Left forelimb (tissue), 1 donor: ENCODE measurements at places on chromosomes 11 and 22.

DNA sequence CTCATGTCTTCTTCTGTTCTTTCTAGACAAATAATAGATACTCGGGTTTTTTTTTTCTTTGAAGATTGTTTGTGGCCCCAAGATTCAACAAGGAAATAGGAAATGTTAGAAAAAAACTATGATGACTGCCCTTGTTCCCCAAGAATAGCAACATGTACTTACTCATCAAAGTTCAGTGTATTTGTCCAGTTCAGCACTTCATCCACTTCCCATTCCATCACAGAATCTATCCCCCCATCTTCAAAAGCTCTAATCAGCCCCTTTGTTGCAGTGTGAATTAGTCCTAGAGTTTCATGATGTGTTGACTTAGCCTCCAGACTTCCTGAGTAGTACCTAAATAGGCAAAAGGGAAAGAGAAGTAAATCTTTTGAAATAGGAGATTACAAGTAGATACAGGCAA lies 74.3 kb downstream of the C11orf65 start:
- no peak for DNase-seq

DNA sequence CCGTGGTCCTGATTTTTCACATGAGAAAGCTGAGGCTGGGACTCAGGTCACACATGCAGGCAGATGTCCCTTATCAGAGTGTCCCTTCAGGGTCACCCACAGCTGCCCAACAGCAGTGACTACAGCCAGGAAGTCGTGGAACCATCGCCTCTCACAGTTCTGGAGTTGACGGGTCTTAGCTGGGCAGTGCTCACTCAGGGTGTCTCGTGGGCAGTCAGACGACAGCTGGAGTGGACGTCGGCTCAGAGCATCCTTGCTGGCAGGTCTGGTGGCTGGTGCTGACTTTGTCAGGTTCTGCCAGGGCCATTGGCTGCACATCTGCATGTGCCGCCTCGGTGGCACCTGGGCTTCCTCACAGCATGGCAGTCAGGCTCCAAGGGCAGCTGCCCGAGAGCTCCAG lies 35.6 kb upstream of the TH start:
- DNase-seq, result peak; percentile 60

- DNase-seq, result no peak
Observed at GRCh38 chr22:40898850-40899357, 37.0 kb upstream of the DNAJB7 start.

DNA sequence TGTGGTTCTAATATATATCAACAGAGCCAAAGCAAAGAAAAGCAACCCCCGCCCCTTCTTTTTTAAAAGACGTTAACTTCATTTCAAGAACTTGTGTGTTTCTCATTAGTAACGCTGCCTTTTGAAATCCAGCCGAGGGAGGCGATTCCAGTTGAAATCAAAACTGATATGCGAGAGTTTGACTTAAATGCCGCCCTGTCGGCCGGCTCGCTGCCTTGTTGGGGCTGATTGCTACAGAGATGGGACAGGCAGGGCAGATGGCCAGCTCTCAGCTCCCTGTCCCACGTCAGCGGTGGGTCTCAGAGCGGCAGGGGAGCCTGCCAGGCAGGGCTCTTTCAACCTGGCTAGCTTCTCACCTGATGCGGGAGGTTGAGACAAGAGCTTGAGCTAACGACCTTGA lies 51.9 kb upstream of the ALX4 start:
- no peak for DNase-seq

DNA sequence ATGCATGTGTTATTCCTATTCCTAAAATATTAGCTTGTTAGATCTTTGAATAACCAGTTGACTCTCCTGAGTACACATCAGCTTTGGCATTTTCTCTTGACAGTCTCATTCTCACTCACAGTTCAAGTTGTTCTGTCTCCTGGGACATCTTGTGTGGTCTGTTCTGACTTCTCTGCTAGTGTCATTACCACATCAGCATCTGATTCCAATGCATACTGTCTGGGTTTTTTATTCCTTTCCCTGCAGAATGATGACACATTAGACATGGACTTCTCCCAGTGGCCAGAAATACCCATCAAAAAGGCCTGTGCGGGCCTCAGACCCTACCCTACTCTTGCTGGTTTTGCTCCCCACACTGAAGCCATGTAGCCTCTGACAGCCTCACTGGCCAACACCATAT lies 2.7 kb downstream of the ZNF74 start:
- DNase-seq, result no peak

- no peak for DNase-seq
Observed at GRCh38 chr11:39641751-39642150, 1817.7 kb downstream of the LRRC4C start.

DNA sequence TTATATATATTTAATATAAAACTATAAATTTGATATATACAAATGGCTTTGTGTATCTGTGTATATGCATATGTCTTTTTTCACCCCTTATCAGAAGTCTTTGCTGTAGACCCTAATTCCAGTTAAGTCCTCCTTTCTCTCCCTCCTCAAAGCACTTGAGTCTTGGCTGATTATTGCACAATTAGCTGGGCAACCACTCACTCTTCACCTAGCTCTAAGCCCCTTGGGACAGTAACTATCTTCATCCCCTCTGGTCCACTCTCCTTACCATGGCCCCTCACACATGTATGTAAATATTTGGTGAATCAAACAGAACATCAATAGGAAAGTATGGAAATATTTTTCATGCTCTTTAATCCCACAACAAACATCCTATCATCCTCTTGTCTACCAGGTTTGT lies 909 bp upstream of the OR5B21 start:
- no peak for DNase-seq

DNA sequence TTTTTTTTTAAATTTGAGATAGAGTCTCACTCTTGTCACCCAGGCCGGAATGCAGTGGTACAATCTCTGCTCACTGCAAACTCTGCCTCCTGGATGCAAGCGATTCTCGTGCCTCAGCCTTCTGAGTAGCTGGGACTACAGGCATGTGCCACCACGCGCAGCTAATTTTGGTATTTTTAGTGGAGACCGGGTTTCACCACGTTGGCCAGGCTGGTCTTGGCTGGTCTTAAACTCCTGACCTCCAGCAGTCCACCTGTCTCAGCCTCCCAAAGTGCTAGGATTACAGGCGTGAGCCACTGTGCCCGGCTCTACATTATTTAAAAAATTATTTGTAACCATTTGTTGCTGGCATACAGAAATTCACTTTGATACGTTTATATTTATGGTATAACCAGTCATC lies 18.6 kb downstream of the EP300 start:
- DNase-seq, result no peak

DNA sequence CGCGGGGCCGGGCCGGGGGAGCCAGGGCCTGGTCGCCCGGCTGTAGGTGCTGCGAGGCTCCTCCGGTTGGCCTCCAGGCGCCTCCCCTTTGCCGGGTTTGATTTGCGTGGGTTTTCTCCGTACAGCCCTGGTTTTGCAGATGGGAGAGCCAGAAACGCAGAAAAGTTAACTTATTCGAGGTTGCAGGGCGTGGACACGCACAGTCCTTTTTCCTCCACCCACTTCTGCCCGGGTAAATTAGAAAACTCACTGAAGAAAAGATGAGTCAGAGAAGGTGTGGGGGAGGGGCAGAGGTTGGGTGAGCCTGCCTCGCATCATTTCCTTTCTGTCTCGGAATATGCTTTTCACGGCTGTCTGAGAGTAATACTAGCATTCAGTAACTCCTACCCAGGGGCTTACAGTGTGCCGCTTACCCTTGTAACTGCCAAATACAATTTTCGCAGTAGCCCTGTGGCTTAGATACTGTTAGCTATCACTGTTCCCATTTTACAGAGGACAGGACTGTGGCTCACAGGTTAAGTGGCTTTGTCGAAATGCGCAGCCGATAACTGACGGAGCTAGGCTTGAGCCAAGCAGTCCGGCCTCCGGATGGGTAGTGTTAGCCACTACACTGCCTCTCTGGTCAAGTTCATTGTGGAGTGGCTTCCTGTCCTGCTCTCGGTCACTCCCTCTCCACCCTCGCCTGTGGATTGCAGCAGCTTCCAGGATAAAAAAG lies 812 bp downstream of the FADD start:
- DNase-seq, result no peak

- DNase-seq, result no peak
Observed at GRCh38 chr22:50199251-50199721, 1.5 kb upstream of the SELENOO start.

DNA sequence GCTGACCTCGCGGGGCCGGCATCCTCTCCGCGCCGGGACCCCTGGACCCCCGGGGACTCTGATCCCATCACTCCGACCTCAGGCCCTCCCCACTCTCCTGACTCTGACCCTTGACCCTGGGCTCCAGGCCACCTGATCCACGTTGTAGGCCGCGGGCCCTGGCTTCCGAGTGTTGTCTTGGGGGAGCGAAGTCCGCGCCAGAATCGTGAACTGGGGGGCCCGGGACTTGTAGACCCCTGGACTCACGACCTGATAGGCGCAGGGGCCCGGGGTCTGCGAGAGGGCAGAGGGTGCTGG lies 716 bp upstream of the TYMP start:
- DNase-seq, result no peak

DNA sequence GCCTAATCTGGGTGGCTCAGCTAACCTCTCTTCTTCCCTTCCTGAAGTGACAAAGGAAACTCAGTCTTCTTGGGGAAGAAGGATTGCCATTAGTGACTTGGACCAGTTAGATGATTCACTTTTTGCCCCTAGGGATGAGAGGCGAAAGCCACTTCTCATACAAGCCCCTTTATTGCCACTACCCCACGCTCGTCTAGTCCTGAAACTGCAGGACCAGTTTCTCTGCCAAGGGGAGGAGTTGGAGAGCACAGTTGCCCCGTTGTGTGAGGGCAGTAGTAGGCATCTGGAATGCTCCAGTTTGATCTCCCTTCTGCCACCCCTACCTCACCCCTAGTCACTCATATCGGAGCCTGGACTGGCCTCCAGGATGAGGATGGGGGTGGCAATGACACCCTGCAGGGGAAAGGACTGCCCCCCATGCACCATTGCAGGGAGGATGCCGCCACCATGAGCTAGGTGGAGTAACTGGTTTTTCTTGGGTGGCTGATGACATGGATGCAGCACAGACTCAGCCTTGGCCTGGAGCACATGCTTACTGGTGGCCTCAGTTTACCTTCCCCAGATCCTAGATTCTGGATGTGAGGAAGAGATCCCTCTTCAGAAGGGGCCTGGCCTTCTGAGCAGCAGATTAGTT lies 14.2 kb upstream of the UVRAG start:
- DNase-seq, result no peak

DNA sequence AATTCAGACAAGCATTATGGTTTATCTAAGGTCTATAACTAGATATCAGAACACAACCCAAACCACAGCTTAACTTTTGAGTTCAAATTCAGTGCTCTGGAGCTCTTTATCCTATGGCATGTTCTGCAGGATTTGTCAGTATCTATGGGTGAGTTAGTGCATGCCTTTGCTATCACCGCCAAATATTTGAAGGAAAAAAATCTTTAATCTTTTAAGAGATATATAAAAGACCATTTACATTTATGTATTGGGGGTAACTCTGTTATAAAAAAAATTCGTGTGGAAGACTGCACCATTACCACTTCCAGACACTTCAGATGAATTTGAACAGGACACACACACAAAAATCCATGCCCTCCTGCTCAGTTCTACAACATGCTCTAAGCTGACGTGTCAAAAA lies 313.5 kb upstream of the CHORDC1 start:
- no peak for DNase-seq

GRCh38 chr11:132681971-132682370 lies 850.3 kb downstream of the OPCML start:
- no peak for DNase-seq

- DNase-seq, result no peak
Observed at GRCh38 chr11:110297726-110298300, 1.4 kb upstream of the RDX start.

DNA sequence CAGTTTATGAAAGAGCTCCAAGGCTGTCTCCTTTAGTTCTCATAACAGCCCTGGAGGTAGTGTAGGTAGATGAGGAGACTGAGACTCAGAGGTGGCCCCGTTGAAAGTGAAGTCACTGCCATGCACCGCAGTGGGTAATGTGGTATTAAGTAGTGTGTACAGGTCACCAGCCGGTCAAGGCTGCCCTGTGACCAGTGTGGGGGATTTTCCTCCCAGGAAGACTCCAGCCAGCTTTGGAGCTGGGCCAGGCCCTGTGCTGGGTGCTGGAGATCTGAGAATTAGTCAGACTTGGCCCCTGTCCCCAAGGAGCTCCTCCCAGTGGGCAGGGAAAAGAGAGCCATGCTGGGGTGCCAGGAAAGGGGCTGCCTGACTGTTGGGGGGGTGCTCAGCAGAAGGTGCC lies 5.3 kb downstream of the OMP start:
- no peak for DNase-seq

DNA sequence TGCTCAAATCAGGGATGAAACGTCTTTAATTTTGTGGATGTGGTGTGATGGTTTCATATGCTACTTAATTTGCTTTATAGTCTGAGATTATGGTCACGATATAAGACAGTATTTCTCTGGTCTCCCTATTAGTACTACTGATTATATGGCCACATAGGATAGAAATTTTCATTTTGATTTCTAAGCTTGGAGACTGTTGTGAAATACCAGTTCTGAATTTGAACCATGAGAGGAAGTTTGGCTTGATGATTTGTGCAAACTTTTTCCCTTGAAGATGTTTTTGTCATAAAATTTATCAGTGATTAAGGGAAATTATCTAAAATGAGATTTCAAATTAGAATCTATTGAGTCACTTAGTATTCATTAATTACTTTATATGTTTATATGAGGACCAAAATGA lies 2.7 kb downstream of the RNF169 start:
- DNase-seq, result no peak

- no peak for DNase-seq
Observed at GRCh38 chr11:26828288-26828687, 106.4 kb upstream of the SLC5A12 start.

GRCh38 chr11:38547462-38547861 lies 1949.4 kb upstream of the RAG2 start:
- DNase-seq, result no peak

GRCh38 chr22:49004484-49005399 lies 822.9 kb downstream of the BRD1 start:
- DNase-seq, result no peak

DNA sequence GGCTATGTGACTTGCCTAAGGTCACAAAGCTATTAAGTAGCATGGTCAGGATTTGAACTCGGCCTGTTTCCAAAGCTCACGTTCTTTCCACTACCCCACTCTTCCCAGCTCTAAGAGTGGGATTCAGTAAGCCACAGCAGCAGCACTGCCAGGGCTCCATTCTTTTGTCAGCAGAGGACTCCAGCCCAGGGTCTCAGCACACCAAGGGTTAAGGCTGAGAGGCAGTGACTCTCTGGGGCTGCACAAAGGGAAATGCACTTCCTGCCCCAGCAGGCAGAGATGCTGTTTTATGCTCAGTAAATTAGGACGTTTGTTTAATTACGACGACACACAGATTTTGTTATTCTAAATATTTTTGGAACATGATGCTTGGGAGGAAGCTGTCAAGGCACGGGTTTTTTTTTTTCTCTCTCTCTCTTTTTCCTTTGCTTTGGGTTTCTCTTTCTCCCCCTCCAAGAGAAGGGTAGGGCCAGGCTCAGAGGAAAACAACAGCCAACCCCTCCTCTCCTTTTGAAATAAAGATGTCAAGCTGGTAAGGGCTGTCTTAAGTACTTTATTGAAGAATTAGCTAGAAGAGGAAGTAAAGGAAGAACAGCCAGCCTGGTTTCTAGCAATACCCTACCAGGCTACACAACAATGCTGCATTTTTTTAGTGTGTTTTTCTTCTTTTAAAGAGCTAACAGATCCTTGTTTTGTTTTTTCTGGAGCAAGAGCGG lies 2.8 kb downstream of the MYH9 start:
- DNase-seq, result no peak
